Activated CD4-positive, alpha-beta T cell treated with anti-CD3 and anti-CD28 coated beads, Interleukin-2, amount 50 U/mL, for 1 hour (primary cell): ENCODE measurements at places on chromosomes 4 and X.

DNA sequence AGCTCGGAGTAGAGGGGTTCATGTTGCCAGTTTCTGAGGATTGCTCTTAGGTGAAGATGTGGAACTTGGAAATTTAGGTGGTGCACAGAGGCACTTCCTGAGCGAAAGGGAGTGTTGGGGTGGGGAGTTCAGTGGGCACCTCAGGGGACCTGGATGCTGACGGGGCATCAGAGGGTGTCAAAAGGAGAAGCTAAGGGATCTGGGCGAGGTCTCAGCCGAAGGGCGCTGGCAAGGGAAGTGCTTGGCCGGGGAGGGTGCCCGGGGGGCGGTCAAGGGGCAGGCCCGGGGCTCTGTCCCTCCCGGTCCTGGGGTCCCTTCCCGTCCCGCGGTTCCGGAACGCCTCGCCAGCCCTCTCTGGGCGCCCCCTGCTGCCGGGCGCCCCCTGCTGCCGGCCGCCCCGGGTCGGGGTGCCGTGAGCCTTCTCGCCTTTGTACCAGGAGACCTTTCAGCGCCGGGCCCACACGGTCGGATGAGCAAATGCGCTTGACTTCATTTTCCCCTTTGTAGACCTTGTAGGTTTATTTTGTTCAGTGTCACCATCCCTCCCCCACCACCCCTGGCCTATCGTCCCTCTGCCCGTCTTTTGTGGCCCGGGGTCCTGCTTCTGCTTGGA lies 3.0 kb upstream of the PHOX2B start:
- no peak for DNase-seq

- DNase-seq, result no peak
Measured at GRCh38 chr4:166413356-166413755, 540.3 kb downstream of the TLL1 start.

- no peak for DNase-seq
Measured at GRCh38 chr4:186669159-186669731, 54.4 kb downstream of the FAT1 start.

- no peak for DNase-seq
Measured at GRCh38 chr4:80507507-80507906, 172.0 kb downstream of the CFAP299 start.

GRCh38 chr4:7473081-7473480 lies 38.4 kb upstream of the PSAPL1 start:
- DNase-seq, result no peak

GRCh38 chr4:8583655-8584025 lies 3.4 kb downstream of the GPR78 start:
- DNase-seq, result no peak

- no peak for DNase-seq
Measured at GRCh38 chr4:8740666-8741395, 130.8 kb downstream of the HMX1 start.
